Activated naive CD4-positive, alpha-beta T cell treated with anti-CD3 and anti-CD28 coated beads, Interleukin-2, amount 10 ng/mL, durations not matched to agents 7 days and 5 days (primary cell): ENCODE measurements at places on chromosomes 1 and 21.

DNA sequence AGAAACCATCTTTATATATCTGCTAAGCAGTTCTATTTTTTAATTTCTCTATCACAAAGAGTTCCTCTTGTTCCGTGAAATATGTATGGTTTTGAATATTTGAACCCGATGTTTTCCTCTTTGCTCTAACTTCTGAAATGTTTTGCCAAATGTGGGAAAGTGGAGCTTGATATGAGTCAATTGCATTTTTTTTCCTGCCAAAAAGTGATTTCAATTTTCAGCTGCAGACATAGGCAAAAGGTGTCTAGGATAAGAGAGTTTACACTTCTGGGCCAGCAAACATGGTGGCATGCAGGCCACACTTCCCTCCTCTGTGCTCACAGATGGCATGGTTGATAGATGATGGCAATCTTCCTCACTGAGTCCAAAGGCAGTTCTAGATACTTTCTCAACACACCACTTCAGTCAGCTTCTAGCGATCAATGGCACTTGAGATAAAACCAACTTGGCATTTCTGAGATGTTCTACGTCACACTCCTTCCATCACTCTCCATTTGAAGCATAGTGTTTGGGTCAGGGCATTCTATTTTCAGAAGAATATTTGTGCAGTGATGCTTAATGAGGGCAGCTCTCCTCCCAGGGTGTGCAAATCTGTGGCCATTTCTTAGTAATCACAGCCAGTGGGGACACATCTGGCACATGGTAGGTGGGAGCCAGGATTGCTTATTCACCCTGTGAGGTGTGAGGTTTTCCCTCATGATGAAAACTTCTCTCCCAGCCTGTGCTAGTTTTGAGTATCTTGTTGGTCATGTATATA lies 54.4 kb upstream of the SCAF4 start:
- no peak for DNase-seq

DNA sequence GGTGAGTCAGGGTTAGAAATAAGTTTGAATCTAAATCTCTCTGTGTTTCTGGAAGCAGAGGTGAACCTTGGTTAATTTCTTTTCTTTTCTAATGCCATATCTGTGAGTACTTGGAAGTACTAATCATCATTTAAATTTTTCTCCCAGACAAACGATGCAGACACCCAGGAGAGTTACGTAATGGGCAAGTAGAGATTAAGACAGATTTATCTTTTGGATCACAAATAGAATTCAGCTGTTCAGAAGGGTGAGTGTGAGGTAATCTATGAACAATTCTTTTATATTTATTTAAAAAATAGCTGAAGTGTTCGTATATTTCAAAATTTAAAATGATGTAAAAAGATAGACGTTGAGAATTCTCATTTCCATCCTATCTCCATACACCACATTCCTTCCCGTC lies 11.2 kb downstream of the C4BPA start:
- DNase-seq, result no peak

DNA sequence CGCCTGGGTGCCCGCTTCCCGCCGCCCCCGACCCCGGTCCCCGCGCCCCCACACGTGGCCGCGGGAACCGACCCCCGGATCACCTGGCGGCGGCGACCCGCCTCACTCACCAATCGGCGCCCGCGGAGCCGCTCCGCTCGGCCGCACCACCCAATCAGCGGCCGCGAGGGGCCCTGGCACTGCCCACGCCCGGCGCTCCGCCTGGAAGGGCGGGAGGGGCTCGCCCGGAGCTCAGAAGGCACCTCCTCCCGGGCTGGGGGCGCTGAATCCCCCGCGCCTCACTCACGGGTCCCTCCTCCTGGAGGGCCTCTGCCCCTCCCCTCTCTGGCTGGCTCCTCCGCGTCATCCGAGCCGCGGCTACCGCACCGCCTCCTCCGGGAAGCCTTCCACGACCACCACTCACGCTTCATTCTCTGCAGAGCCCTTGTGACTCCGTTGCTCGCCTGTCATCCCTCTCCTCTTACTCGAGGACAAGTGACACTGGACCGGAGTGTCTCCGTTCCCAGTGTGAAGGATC lies 374 bp downstream of the SH2D5 start:
- DNase-seq, result peak; percentile 67

GRCh38 chr1:85148524-85149250 lies 52.1 kb downstream of the SYDE2 start:
- DNase-seq, result no peak

GRCh38 chr1:6634371-6635052 lies 9.8 kb downstream of the THAP3 start:
- peak; percentile 64 for DNase-seq

GRCh38 chr1:11735531-11735853 lies 444 bp upstream of the AGTRAP start:
- DNase-seq, result no peak

DNA sequence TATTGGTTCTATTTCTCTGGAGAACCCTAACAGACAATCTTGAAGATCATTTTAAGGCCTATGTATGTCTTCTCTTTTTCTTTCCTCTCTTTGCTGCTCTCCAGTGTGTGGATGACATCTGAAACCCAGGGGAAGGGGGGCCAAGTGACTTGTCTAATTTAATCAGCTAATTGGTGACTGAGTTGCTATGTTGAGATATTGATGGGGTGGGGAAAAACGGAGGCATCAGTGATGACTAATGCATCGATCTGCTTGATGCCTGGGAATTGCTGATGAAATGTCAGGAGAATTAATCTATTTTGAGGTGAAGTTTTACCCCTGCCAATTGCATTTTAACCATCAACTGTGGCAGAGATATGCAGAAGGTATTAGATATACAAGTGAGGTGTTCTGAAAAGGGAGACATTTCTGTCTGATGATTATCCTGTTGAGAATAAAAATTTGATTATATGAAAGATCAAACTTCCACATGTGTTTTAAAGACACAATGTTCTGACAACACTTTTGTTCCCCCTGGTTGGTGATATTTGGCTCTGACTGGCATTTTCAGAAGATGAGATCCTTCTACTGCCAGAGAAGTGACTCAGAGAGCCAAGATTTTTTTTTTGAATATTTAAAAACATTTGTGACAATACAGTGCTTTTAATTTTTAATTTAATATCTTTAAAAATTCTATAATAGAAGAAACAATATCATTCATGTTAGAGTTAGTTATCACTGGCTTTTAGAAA lies 18.7 kb upstream of the PTGFR start:
- no peak for DNase-seq

DNA sequence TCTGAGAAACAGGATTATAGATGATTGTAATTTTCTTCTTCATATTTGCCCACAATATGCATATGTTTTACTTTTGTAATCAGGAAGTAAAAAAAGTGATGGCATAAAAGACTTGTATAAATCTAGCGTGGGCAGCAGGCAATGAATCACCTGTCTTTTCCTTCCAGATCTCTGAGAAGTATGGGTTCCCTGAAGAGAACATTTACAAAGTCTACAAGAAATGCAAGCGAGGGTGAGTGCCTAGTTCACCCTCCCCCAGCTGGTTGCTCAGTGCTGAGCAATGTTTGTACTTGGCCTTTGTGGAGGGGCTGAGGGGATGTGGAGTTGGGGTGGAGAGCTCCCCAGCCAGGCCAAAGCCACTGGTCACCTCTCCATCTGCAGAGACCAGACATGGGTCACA lies 30.7 kb downstream of the GRHL3 start:
- DNase-seq, result no peak

GRCh38 chr1:10761503-10762152 lies 34.8 kb downstream of the CASZ1 start:
- DNase-seq, result no peak

DNA sequence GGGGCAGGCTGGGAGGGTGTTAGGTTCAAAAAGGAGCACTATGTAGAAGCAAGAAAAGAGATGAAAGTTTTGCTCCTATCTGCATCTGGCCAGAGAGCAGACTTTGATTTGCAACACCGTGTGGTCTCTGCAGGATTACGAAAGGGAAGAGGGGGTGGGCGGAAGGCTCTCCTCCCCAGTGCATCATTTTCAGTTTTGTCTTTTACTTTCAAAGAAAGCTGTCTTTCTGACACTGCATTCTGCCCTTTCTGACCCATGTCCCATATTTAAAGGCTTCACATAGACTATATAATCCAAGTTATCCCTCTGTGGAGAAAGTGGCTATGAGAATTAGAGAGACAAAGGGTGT lies 126.5 kb downstream of the RHOU start:
- no peak for DNase-seq

GRCh38 chr1:943545-944340 lies 15.3 kb downstream of the NOC2L start:
- no peak for DNase-seq

DNA sequence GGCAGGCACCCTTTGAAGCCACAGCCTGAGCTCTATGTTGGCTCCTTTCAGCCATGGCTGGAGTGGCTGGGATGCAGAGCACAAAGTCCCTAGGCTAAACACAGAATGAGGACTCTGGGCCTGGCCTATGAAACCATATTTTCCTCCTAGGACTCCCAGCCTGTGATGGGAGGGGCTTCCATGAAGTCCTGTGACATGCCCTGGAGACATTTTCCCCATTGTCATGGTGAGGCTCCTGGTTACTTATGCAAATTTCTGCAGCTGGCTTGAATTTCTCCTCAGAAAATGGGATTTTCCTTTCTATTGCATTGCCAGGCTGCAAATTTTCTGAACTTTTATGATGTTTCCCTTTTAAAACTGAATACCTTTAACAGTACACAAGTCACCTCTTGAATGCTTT lies 61.3 kb downstream of the VCAM1 start:
- no peak for DNase-seq

DNA sequence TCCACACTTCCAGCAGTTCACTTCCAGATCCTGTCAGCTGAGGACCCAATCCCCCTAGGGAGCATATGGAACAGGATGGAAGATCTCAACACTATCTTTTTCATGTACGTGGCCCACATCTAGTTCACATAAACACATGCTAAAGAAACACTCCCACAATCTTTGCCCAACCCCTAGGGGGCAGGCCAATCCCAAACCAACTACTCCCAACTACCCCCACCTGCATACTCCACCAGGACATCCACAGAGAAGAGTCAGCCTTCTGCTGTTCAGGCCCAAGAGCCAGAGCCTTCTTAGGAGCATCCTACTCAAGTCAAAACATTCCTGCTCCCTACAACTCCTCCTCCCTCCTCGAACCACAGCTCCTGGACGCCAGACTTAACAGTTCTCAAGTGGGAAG lies 5.6 kb upstream of the SLC5A9 start:
- no peak for DNase-seq

DNA sequence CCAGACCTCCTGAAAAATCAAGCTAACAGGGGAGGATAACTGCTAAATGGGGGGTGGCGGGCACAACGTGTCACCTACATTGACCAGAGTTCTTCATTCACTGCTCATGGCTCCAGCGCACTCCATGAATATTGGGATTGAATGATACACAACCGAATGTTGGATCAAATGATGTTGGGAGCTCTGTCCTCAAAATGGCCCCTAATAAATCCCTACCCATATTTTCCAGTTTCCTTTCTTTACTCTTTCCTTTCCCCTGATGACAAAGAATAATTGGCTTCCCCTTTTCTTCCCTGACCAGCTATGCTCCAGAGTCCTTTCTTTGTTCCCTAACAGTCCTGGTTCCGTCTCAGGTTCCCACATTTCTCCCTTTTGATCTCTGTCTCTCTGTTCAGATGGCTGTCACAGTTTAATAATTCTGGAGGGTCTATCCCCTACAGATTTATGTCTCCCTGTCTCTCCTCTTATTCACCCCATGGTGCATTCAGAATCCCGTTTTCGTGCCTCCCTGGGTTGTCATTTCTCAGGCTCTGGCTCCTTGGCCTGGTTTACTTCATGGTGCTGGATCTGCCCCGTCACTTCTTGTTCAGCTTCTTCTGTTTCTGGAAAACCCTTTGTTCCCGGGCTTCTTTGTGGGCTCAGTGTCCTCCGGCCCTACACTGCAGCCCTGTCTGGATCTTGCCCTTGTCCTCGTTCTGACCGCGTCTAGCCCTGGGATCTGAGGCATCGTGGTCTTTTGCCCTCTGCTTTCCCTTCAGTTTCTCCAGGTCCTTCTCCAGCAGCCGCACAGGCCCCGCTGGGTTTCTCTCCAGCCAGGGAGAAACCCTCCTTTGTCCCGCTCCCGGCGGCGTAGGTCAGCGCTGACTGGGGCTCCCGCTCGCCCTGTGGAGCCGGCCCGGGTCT lies 78.3 kb downstream of the NDUFS5 start:
- no peak for DNase-seq
